ENCODE measurements at places on chromosomes 4 and X. TPM values are rescaled to one million over a fixed set of nuclear protein-coding genes. Genes with fewer than 3 reads are reported as not detected.

GRCh38 chrX:150165776-150166610 lies 197.1 kb upstream of the MAMLD1 start:
- DNase-seq, result peak; percentile 33

DNA sequence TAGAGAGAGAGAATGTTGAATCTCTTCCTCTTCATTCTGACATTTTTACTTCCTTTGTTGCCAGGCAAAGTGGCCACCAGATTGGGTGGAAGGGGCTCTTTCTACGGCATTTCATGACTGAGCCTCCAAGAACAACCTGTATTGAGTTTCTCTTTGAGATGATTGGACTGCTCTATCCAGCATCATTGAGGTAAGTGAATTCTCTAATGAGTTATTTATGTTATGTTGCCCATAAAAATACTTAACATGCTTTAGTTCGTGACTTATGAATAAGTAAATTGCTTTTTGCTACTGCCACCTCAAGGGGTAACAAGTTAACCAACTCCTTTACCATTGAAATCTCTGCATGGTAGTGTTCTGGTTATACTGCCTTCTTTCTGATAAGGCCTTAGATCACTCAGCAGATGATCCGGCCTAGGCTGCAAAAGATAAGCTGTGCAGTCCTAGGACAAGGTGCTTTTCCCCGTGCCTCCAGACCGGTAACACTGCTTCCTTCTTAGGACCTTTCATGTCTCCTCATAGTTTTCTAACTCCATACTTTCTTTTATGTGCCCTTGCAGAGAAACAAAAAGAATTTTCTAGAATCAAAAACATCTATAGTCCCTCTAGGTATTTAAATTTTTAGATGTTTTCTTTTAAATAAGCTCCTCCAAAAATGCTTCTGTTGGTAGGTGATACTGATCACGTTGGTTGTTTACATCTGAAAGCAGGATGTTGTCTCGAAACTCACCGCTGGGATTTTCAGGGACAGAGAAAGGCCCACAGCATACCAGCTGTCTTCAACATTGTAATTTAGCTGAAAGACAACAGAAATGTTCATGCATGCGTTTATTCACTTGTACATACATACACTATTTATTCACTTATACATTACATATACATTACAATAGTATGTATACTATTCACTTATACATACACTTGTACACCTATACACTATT lies 157.1 kb upstream of the RBPJ start:
- DNase-seq, result no peak

- no peak for DNase-seq
Measured at GRCh38 chrX:48540028-48540375, 488 bp downstream of the TBC1D25 start.

DNA sequence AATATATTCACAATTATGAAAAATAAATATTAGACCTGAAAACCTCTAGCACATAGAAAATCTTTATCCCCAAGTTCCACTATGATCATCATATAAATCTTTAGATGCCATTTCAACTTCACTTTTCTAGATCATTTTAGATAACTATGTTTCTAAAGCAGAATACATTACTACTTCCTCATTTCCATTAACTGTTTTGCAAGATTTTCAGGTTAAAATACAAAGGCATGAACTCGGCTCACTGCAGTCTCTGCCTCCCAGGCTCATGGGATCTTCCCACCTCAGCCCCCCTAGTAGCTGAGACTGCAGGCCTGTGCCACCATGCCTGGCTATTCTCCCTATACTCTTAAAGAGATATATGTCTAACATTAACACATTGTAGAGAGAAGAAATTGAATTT lies 1365.9 kb upstream of the AGA start:
- no peak for DNase-seq

- no peak for DNase-seq
Measured at GRCh38 chr4:169682372-169683047, 62.1 kb downstream of the CLCN3 start.

DNA sequence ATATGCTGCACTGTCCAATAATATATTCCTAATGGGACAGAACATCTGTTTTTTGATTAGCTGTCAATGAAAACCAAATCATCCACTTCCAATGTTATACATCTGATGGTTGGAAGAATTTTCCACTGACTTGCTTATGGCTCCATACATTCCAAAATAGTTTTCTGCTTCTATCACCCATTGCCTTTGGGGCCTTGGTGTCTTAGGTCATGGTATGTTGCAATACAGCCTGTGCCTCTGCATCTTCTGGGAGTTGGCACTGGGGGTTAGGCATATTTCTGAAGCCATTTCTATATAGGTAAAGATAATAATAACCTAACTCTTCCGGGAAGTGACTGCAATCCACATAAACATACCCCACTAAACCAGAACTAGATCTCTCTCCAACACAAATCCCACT lies 53.2 kb upstream of the NR3C2 start:
- no peak for DNase-seq

- DNase-seq, result peak; percentile 45
Measured at GRCh38 chr4:33184657-33185290, 2464.6 kb downstream of the PCDH7 start.

DNA sequence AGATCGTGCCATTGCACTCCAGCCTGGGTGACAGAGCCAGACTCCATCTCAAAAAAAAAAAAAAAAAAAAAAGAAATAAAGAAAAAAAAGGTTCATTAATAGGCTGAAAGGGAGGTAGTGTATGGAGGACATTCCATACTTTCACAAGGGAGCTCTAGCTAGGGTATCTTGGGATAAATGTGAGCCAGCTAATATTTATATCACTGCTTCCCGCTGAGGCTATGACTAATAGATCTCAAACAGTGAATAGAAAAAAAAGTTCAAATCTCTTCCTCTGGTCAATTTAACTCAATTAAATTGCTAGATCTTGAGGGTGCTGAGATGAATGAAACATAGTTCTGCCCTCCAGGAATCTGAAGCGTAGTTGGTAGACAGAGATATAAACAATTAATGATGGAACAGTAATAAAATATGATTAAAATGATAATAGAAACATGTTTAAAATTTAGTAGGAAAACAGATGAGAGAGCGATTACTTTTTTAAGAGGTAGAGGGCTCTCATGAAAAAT lies 55.7 kb upstream of the SHISA3 start:
- no peak for DNase-seq

DNA sequence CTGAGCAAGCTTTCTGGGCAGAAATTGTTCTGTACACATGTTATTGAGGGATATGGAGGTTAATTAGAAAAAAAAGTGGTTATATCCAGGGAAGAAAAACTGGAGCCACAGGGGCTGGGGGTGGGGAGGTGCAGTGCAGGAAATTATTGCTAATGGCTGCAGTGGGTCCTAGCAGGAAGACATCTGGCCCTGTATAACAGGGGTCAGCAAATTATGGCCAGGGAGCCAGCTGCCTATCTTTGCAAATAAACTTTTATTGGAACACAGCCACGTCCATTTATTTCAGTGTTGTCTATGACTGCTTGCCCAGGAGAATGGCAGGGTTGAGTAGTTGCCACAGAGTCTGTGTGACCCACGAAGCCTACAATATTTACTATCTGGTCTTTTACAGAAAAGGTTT lies 23.4 kb upstream of the PRPS2 start:
- DNase-seq, result no peak

DNA sequence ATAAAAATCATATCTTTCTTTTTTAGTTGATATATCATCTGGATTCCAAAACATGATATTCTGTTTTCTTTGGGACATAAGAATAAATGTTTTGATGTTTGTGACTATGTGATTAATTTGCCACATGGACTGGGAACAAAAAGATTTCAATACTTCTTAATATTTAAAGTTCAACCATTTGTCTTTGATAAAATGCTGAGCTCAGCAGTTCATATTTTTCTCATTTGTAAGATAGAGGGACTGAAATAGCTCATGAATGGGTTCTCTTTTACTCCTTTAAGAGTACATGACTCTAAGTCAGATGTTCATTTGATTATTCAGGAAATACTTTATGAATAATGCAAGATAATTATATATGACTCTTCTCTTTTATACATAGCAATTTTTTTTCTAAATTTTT lies 205.9 kb upstream of the FAM47A start:
- DNase-seq, result no peak

GRCh38 chr4:40608628-40609027 lies 21.0 kb downstream of the RBM47 start:
- no peak for DNase-seq

- no peak for DNase-seq
Measured at GRCh38 chr4:2102045-2102883, 43.1 kb downstream of the NAT8L start.

The PDZD4 gene
- 3.8 TPM for polyA plus RNA-seq

The REPS2 gene
- polyA plus RNA-seq, result 10.7 TPM

The TMEM33 gene
- polyA plus RNA-seq, result 15.7 TPM

The IL21 gene
- not detected for polyA plus RNA-seq

The ARX gene
- 4.0 TPM for polyA plus RNA-seq

The CENPVL1 gene
- polyA plus RNA-seq, result not detected

The DUSP21 gene
- polyA plus RNA-seq, result not detected

All from muscle of leg (tissue), 16 donors.